ENCODE measurements at places on chromosomes 7 and 10. TPM values are rescaled to one million over a fixed set of nuclear protein-coding genes. Genes with fewer than 3 reads are reported as not detected.

PPP1R9A gene
- polyA plus RNA-seq: 0.38 TPM

FAM24B gene
- 4.9 TPM for polyA plus RNA-seq

OIT3 gene
- 0.02 TPM for polyA plus RNA-seq

DNA sequence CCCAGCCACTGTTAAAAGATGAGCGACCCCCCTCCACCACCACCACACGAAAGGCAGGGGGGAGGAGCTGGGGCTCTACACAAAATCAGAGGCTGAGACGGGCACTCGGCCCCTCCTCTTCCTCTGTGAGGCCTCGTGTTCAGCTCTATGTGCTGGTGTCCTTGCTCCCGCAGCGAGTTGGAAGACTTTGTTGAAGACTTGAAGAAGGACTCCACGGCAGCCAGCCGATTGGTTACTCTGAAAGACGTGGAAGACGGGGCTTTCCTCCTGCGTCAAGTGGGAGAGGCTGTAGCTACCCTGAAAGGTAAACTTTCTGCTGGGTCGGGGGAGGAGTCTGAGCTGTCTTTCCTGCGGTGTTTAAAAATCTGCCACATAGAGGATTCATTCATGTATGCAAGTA is 203.7 kb downstream of the ARHGAP21 start:
- DNase-seq: no peak

DNA sequence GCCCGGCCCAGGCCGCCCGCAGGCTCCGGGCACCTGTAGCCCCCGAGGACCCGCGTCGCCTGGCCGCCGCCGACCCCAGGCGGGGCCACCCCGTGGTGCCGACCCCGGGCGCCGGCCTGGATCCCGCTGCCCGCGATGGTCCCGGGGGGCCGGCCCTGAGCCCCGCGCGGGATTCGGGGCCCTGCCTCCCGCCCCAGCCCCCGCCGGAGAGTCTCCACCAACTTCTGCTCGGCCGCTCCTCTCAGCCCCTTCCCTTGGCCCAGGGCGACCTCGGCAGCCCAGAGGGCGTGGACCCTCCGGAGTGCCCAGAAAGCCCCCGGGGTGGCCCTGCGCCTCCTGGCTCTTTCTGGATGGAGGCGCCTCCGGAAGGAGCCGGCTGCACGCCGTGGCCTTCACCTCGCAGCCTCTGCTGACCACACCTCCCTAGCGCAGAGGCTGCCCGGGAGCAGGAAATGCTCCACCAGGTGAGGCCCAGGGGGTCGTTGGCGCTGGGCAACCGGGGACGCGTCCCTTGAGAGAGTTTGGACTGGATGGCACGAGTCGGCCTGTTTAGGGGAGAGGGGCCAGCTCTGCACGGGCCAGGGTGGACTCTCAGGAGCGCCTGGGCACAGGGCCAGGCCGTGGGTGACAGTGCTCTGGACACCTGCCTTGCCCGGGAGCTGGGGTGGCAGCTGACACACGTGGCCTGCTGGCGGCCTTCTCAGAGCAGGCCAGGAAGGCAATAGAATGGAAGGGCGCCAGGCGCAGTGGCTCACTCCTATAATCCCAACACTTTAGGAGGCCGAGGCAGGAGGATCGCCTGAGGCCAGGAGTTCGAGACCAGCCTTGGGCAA is 529 bp downstream of the ZNF853 start:
- peak; percentile 13 for DNase-seq

- DNase-seq: no peak
Observed at GRCh38 chr7:100824499-100825214, 2.7 kb downstream of the EPHB4 start.

GRCh38 chr10:543862-544822 is 145.3 kb downstream of the DIP2C start:
- no peak for DNase-seq

GRCh38 chr7:151309311-151309710 is 32.3 kb upstream of the NUB1 start:
- peak; percentile 73 for DNase-seq

GRCh38 chr7:141706239-141707064 is 1.7 kb upstream of the WEE2 start:
- DNase-seq: no peak

- peak; percentile 3 for DNase-seq
Observed at GRCh38 chr7:117531595-117532244, 51.9 kb downstream of the CFTR start.

GRCh38 chr10:123147635-123148413 is at the start of gene HMX2:
Gene HMX2, plus strand, starts transcription at chr10:123148136. Its CDS starts 243 bp downstream, at chr10:123148379.
- DNase-seq: no peak

- DNase-seq: no peak
Observed at GRCh38 chr7:137082391-137082790, 213.9 kb downstream of the CHRM2 start.

DNA sequence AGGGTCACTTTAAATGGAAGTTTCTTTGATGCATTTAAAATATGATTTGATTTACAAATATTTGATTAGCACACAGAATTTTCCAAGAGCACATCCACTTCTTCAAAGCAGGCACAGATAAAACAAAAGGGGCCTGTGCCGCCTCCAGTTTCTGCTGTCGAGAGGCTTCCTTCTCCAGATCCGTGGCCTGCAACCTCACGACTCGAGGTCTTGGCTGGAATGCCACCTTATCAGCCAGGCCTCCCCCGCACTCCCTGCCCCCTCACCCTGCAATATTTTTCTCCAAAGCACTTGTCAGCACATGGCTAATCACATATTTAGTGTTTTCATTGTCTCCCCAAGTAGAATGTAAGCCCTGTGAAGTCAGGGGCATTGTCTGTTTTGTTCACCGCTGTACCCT is 12.5 kb downstream of the PYROXD2 start:
- peak; percentile 6 for DNase-seq

DNA sequence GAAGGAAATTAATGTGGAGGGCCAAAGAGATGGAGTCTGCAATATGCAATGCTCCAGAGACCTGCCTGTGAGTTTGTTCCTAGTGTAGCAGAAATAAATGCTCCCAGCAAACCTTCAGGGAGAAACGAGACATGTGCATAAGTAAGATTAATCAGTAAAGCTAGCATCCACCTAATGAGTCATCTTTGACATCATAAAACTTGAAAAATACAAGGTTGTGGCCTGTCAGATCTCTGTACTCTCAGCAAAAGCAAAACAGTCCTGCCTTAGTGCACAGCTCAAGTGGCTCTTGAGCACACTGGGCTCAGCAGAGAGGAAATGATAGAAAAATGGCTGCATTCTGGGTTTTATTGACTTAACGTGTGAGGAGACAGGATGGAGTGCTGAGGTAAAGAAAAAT is 32.5 kb upstream of the ERCC6 start:
- peak; percentile 3 for DNase-seq

- no peak for DNase-seq
Observed at GRCh38 chr7:24029068-24029467, 254.9 kb upstream of the NPY start.
